Posterior vena cava (tissue), 2 donors: ENCODE measurements at places on chromosomes 7 and 10. TPM values are rescaled to one million over a fixed set of nuclear protein-coding genes. Genes with fewer than 3 reads are reported as not detected.
A peak's percentile ranks its signal among the peaks of the same experiment; 100 is the strongest.

DNA sequence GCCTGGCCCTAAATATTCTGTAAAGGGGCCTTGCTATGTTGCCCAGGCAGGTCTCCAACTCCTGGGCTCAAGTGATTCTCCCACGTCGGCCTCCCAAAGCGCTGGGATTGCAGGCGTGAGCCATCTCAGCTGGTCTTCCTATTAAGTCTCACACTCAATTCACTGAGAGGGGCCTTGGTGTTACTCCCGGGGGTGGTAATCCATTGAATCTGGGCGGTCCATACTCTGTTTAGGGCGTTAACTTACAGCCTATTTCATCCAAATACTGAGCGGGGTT, 665 bp upstream of the SRRT start:
- peak; percentile 64 for DNase-seq

GRCh38 chr7:127683776-127684681, 32.0 kb downstream of the SND1 start:
- no peak for DNase-seq

Gene UCN3
- not detected for total RNA-seq

Gene LRRC27
- total RNA-seq, result 6.5 TPM

DNA sequence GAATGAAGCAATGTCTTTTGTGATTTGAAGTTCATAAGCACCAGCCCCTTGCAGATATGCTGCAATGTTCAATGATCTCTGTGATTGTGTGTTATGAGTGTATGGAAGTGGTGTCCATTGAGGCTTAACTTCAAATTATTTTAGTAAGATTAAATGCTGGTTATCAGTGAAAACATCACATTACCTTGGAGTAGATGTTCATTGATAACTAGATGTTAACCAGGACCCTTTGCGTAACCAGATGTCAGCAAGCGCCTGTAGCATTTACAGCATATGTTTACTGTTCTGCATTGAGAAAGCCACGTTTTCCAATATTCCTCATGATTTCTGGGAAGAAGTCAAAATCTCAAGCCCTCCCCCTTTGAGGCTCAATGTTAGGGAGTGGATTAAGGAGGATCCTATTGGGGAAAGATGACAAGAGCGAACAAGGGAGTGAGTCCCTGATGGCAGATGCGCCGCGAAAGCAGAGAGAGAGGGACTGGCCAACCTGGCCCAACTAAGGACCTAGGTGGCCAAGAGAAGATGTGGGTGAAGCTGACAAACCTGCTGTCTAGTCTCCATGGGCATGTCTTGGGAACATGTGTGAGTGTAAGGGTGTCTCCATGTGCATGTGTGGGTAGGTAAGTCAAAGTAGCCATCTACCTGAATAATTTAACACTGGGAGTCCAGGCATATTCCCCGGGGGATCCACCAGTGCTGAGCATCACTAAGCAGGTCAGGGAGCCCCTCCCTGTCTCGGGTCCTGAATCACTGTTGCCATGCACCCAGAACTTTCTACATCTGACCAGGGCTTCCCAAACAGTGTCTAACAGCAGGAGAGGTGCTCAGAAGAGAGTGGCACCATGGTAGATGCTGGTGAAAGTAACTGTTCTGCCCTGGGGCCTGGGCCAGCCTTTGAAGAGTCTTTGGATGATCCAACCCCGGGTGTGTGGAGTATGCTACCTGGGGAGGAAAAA, 141.6 kb upstream of the GDF10 start:
- no peak for DNase-seq
